ENCODE measurements at places on chromosomes 6 and 20. TPM values are rescaled to one million over a fixed set of nuclear protein-coding genes. Genes with fewer than 3 reads are reported as not detected.

DNA sequence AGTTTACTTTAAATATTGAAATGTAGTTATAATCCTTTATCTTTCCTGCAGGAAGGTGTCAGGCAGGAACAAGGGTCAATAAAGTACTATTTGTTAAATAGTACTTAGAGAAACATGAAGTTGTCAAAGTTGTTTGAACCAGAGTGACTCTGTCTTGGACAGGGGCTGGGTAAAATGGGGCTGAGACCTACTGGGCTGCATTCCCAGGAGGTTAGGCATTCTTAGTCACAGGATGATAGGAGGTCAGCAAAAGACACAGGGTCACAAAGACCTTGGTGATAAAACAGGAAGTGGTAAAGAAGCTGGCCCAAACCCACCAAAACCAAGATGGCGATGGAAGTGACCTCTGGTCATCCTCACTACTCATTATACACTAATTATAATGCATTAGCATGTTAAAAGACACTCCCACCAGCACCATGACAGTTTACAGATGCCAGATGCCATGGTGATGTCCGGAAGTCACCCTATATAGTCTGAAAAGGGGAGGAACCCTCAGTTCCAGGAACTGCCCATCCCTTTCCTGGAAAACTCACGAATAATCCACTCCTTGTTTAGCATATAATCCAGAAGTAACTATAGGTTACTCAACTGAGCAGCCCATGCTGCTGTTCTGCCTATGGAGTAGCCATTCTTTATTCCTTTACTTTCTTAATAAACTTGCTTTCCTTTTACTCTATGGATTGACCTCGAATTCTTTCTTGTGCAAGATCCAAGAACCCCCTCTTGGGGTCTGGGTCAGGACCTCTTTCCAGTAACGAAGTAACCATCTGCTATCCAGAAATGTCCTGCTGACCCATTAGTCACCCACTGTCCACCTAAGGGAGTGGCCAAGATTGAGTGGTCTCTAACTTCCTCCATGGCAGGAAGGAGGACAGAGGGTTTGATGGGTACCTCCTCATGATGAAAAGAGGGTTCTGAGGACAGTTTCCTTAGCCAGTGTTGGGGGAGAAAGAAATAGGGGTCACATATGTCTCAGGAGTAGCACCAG lies 19.6 kb downstream of the SLC22A2 start:
- no peak for DNase-seq

- DNase-seq, result peak; percentile 8
Measured at GRCh38 chr6:72140795-72141194, 254.4 kb downstream of the RIMS1 start.

- DNase-seq, result no peak
Measured at GRCh38 chr6:43927532-43928210, 157.7 kb downstream of the VEGFA start.

DNA sequence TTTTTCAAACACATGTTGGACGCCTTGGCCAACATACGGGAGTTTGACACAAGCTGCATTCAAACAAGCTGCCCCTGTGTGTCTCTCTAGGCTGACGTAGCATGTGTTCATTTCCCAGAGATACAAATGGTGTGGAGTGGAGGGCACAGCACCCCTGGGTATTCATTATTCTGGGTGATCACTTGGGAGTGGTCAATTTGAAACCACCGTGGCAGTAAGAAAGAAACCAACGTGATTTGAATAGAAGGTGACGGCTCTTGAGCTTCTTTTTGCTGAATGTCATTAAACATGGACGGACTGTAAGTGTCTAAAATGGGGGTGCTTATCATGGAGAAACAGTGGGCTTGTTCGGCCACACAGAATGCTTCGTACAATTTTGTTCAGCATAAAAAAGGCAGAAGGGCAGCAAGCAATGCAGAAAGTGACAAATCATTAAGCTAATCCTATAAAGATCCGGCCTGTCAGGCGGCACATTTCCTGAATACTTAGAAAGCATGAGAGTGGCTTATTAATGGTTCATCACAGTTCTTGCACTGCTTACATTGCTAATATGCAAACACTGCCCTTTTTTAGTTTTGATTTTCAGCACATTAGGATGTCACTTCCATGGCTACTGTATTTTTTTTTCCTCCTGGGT lies 1261.9 kb upstream of the CITED2 start:
- no peak for DNase-seq

DNA sequence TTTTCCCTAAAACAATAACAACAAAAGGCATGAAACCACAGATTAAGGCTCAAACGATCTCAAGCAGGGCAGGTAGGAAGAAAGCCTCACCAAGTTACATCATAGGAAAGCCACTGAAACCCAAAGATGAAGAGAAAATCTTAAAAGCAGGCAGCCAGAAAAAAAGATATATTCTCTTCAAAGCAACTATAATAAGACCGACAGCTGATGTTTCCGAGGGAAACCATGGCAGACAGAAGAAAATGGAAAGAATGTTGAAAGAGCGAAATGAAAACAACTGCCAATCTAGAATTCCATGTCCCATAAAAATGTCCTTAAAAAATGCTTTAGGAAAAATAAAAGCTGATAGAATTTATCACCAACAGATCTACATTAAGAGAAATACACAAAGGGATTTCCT lies 161.5 kb upstream of the THBS2 start:
- no peak for DNase-seq

- DNase-seq, result no peak
Measured at GRCh38 chr6:135637701-135638100, 140.2 kb upstream of the AHI1 start.

- DNase-seq, result no peak
Measured at GRCh38 chr20:17631576-17632319, 50.3 kb downstream of the RRBP1 start.

DNA sequence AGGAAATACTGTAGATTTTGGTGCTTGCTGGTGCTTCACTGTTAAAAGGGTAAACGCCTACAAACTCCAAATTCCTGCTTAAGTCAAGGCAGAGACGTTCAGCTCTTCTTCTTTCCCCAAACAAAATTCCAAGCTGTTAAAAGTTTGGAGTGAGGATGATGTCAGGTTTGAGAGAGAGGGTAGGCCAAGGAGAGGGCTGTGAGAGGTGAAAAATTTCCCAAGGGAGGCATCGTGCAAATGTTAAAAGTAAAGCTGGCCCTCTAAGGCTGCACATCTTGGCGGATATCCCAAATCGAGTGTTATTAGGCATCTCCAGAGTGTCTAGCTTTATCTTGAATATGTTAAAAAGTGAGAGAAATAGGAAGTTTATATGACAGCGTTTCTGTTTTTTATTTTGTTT lies 651.8 kb downstream of the QKI start:
- no peak for DNase-seq

GRCh38 chr6:106894978-106895702 lies 79.4 kb downstream of the CD24 start:
- DNase-seq, result no peak

DNA sequence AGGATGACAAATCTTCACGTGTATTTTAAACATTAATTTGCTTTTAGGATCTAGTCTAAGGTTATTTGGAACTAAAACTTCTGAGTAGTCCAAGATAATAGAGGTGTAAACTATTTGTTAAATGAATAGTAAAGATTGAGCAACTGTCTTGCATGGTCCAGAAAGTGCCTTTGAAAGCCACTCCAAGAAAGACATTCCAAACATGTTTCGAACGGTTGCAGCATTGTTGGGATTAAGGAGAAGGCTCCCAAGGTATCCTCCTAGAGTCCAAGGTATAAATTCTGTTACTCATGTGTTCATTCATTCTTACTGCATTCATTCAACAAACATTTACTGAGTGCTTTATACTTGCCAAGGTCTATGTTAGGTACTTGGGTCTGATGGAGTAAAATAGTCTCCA lies 28.8 kb upstream of the MYLK2 start:
- no peak for DNase-seq

- no peak for DNase-seq
Measured at GRCh38 chr20:41714030-41714429, 95.9 kb upstream of the CHD6 start.

DNA sequence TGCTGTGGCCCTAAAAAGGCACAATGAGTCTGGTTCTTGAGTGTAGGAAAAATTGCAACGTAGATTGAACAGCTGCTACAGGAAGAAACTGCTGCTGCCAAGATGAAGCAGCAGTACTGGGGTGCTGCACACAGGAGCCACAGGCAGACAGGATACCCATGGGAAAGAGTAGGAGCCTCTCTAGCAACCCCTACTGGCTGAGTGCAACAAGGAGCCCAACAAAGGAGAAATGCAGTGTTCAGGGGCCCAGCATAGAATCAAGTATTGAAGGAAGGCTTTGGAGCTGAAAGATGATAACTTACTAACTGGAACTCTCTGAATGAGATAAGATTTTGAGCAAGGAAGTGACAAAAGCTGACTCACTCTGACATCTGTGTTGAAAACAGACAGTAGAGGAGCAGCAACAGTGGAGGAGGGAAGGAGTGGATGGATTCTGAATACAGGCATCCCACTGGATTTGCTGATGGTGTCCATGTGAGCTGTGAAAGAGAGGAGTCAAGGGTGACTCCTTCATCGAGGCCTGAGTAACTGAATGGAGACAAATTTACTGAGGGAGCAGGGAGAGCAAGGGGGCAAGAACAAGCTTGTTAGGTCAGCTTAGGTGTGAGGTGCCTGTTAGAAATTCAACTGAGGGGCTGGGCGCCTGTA lies 534.7 kb upstream of the JARID2 start:
- peak; percentile 86 for DNase-seq

DNA sequence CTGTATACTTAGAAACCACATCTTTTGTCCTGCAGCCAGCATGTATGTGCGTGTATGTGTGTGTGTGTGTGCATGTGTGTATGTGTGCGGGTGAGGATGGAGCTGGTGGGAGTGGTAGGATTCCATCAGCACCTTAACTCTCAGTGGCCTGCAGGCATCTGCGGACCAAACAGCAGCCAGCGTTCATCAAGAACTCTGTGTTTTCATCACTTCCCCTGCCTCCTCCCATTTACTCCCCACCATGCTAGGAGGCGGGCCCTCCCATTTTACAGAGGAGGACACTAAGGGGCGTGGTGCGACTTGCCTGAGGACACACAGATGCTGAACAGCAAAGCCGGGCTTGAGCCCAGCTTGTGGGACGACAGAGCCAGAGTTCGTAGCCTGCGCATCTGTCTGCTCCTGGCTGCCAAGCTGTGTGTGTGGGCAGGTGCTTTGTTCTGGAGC lies 8.9 kb downstream of the VSTM2L start:
- DNase-seq, result no peak

CASS4 gene
- total RNA-seq, result 0.36 TPM

BCL2L1 gene
- total RNA-seq, result 113 TPM

XPO5 gene
- 45.9 TPM for total RNA-seq

PSMB8 gene
- total RNA-seq, result 30.5 TPM

VSX1 gene
- not detected for total RNA-seq

TMC2 gene
- not detected for total RNA-seq

Data from HFFc6 (cell line).